ENCODE measurements at places on chromosomes 13 and 19.

GRCh38 chr13:112446867-112447266 is 70.7 kb downstream of the SPACA7 start:
- no peak for DNase-seq

DNA sequence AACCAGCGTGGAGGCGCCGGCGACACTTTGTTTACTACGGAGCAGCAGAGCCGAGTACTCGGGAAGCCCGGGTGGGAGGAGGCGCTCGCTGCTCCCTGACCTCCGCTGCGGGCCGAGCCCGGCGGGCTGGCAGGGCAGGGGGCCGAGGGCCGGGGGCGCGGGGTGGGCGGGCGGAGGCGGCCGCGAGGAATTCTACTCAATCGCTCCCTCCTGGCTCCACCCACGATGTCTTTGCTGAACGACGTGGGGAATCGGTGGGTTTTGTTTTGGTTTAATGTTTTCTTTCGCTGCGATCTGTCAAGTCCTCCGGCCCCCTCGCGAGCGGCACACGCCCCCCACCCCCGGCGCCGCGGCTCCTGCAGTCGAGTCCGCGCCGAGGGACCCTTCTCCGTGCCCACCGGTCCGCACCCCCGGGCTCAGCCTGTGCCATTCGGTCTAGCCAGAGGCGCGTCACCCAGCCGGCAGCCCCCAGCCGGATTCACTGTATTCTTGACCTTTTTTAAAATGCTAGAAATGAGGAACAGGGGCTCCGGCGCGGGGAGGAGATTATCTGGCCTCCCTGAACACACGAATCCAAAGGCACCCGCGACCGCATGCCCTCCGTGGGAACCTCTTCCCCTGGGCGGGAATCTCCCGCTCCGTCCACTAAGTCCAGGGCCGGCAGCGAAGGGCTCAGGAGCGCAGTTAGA is 636 bp upstream of the FOXO1 start:
- DNase-seq = no peak

- DNase-seq = no peak
These were observed at the start of gene GARIN5B for GRCh38 chr19:55362990-55363716. TSS of gene GARIN5B (minus strand) at chr19:55363260. CDS start at chr19:55363066, 194 bp downstream.

GRCh38 chr13:101406791-101407190 is 9.5 kb downstream of the NALCN start:
- no peak for DNase-seq

GRCh38 chr19:55079400-55080038 is 3.9 kb downstream of the EPS8L1 start:
- no peak for DNase-seq

GRCh38 chr13:98785405-98785804 is 32.9 kb upstream of the SLC15A1 start:
- DNase-seq = no peak

- DNase-seq = no peak
These were observed 10.8 kb downstream of the XPO4 start for GRCh38 chr13:20891768-20892167.

Data from GOT3 (cell line).